MCF 10A (cell line): ENCODE measurements at places on chromosomes 12 and 14. TPM values are rescaled to one million over a fixed set of nuclear protein-coding genes. Genes with fewer than 3 reads are reported as not detected.
A peak's percentile ranks its signal among the peaks of the same experiment; 100 is the strongest.

The SYT1 gene
- total RNA-seq, result 7.4 and 10.4 TPM in 2 replicates

The ARMH4 gene
- total RNA-seq, result not detected in 2 replicates

The ACRBP gene
- 0.30 and 2.5 TPM in 2 replicates for total RNA-seq

The CIDEB gene
- 0.52 and 1.3 TPM in 2 replicates for total RNA-seq

The CNIH1 gene
- total RNA-seq, result 217 and 228 TPM in 2 replicates

The ZFYVE26 gene
- total RNA-seq, result 11.9 and 18.1 TPM in 2 replicates

- no peak for DNase-seq
Measured at GRCh38 chr14:100698666-100699448, 27.8 kb upstream of the DLK1 start.

DNA sequence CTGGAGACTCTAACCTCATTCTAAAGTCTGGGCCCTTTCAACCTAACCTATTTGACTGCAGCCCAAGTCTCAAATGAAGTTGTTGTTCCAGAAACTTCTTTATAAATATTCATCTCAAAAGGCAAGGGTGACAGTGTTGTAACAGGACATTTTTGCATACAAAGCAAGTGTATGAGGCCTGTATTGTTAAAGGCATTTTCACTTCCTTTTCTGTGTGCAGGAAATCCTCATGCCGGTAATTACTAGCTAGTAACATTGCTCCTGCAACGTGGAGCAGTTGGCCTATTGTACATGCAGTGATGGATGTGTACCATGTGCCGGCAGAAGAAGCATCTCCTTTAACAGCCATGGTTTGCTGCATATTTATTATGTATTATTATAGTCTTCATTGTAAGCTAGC, 156.5 kb upstream of the RMST start:
- DNase-seq, result no peak

DNA sequence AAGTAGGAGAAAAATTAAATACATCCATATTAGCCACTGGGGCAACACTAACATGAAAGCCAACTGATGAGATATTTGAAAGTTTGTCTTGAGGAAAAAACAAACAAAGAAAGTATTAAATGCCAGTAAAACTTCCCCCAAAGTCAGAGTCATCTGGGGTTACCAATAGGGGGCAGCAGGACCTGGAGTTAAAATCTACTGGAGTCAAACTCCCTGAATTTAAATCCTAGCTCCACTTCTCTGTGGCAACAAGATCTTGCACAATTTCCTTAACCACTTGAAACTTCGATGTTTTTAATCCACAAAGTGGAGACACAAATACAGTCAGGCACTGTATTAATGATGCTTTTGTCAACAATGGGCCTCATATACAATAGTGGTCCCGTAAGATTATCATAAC, 14.4 kb downstream of the PLEKHG7 start:
- DNase-seq, result peak; percentile 75

DNA sequence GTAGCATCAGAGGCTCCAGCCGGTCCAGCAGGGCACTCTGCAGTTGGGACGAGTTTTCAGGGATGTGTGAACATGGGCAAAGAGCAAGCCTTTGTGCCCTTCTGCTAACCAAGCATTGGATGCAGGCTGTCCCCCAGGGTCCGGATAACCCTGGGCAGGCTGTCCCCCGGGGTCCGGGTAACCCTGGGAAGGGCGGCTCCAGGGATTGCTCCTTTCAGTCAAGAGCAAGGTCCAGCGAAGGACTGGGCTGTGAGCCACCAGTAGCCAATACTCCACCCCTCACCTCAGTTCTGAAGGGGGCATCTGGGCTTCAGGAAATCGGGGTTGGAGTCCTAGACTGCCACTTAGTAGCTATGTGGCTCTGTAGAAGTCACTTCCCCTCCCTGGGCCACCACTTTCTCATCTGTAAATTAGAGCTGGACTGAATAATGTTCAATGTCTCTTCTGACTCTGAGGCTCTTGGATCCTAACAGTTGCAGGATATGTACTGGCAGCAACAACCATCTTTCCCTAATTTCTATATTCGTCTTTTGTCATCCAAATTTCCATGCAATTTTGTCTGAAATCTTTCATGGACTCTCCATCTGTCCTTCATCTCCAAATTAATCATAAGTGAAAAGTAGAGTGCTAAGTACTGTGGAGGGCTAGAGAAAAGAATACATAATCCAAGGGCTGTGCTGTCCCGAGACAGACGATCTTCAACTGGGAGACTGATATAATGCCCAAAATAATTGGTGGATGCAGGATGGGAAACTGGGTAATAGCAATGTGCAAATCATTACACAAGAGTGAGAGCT, 137.4 kb upstream of the NTF3 start:
- DNase-seq, result no peak

- no peak for DNase-seq
Measured at GRCh38 chr12:105334001-105334400, 3.5 kb downstream of the C12orf75 start.

DNA sequence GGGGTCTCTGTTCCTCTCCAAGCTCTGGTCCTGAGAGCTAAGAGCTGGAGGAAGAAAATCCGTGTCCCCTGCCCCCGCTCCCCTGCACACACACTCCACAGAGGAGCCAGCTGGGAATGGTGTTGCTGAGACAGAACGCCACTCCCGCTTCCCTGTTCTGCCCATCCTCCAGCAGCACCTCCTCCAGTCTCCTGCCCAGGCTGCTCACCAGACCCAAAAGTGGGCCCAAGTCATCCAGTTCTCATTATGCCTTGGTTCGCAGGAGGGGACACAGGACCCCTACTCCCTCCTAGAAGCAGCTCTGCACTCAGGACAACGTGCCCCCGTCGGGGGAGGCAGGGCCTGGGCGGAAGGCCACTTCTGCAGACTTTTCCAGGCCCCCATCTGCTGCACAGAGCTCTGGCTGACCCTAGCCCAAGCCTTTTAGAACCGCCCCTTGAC, 830 bp upstream of the TRMT61A start:
- DNase-seq, result no peak

DNA sequence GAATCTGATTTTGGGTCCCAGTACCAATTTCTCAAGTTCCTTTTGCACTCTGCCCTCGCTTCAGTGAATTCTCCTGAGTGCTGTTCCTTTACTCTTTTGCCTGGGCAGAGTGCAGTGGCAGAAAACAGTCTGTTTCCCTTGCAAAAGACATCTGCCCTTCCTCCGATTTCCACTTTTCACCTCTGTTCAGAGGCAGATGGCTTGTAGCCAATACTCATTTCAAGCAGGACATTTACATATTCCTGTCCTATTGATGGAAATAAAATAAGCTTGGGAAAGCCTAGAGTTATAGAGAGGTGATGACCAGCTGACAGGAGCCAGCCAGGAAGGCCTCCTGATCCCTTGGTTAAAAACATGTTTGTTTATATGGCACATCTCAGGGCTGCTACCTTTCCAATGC, 111.0 kb downstream of the SLC8A3 start:
- DNase-seq, result no peak

DNA sequence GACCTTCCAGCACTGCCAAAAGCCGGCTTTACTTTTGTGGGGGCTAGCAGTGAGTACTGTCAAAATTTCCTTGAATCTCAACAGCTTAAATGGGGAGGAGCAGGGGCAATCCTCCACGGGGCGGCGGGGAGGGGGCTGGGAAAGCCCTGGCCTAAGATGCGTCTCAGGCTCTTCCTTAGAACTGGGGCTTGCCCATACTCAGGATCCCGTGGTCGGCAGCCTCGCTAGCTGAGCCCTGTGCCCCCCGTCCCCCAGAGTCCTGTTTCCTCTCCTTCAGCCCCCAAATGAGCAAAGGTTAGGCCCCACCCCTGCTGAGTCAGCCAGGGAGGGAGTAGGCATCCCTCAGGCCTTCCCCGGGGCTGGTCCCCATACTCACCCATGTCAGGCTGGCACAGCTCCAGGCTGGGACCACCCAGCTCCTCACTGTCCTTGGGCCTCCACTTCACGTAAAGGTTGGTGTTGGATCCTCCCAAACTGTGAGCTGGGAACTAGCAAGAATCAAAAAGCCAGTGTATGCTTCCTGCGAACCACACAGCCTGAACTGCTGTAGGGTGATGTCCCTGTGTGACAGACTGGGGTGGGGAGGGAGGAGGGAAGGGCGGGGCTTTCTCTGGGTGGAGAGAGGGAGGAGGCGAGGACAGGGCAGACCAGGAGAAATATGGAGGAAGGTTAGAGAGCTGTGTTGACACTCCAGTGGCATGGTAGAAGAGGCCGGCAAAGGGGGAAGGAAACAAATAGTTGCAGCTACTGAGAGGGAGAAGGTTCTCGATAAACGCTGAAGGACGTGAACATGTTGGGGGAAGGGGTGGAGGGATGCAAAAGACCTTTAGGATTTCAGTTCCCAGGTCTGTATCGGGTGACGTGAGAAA, 5.9 kb upstream of the BAZ2A start:
- peak; percentile 90 for DNase-seq

- peak; percentile 89 for DNase-seq
Measured at GRCh38 chr12:12999959-13000615, at the start of gene HEBP1. Gene HEBP1 (minus strand): TSS chr12:13000265. CDS start chr12:13000114, 151 bp downstream.

- peak; percentile 1 for DNase-seq
Measured at GRCh38 chr12:79331870-79332269, 358.9 kb downstream of the PAWR start.

DNA sequence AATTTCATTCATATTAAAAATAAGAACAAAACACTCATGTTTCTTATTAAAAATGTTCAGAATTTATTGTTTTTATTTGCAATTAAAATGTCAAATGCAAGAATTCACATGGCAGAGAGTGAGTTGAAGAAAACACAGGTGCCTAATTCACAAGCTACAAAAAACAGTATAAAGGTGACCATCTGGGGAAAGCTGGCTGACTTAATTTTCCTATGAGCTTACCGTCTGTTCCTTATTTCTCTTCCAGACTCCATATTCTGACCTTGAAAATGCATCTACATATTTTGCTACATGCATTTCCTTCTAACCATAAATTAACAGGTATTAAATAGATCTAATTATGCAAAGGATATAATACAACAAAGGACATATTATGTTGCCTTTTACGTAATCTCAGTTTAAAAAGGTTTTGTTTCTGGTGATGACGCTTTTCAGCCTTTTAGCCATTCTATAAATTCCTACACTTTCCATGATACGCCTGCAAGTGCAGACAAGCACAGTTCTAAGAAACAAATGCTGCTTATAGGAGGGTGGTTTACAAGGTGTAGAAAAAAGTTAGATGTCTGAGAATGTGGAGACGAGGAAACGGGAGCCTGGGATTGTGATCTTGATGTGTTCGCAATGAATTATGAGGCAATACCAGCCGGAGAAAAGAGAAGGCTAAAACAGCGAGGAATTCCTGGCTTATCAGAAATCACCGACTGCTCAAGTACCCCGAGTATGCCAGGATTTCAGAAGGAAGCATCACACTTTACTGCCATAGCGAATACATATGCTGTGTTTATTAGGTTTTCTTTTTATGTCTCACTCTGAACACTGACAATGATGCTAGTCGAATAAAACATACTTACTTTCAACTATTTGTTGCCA, 24.6 kb downstream of the LIN7A start:
- DNase-seq, result no peak

- DNase-seq, result peak; percentile 64
Measured at GRCh38 chr12:62291864-62292760, 31.9 kb downstream of the USP15 start.

- no peak for DNase-seq
Measured at GRCh38 chr12:101439236-101439635, 31.7 kb upstream of the ARL1 start.

- no peak for DNase-seq
Measured at GRCh38 chr12:24948757-24949722, at the start of gene BCAT1. Gene BCAT1 (minus strand): TSS chr12:24949101. CDS start chr12:24948932, 169 bp downstream.

DNA sequence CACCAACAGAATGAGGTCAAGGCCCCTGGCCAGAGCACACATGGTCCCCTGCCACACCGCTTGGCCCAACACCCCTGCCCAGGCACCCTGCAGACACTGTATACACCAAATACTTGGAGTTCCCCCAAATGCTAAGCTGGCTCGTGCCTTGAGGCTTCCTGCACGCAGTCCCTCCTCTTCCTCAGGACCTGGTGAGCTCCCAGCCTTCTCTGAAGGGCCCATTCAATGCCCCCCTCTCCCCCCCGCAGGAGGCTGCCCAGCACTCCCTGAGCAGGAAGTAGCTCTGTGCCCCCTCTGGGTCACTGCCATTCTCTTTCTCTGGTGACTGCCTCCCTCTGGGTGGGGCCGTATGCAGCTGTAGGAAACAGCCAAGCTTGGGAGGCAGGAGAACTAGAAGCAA, 75.3 kb downstream of the ITPK1 start:
- no peak for DNase-seq

GRCh38 chr14:67510836-67511235, 22.3 kb upstream of the PLEKHH1 start:
- no peak for DNase-seq

DNA sequence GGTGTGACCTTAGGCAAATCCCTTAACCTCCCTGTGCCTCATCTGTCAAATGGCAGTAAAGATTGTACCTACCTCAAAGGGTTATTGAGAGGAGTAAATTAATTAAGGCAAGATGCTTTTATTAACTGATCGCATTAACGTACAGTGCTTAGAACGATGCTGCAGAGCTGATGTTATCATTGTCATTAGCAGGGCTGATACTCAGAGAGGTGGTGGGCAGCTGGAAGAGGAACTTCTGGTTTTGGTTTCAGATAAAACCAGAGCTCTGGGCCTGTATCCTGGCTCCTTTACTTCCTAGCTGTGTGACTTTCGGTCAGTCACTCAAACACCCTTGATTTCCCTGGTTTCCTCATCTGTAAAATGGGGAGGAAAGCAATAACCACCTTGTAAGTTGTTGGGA, 55.1 kb downstream of the CALM1 start:
- DNase-seq, result no peak

- DNase-seq, result peak; percentile 43
Measured at GRCh38 chr12:32650508-32650907, 28.6 kb upstream of the DNM1L start.

- no peak for DNase-seq
Measured at GRCh38 chr12:13203034-13203922, 6.8 kb downstream of the EMP1 start.

GRCh38 chr12:6053541-6053940, 70.9 kb downstream of the VWF start:
- no peak for DNase-seq

DNA sequence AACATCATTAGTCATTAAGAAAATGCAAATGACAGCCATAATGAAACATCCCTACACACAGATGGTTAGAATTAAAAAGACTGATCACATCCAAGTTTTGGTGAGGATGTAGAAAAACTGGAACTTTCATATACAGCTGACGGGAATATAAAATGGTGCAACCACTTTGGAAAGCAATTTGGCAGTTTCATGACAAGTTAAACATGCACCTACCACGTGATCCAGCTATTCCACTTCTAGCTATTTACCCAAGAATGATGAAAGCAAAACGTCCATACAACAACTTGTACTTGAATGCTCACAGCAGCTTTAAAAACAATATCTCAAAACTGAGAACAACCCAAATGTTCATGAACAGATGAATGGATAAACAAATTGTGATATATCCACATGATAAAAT, 77.9 kb upstream of the AVPR1A start:
- DNase-seq, result no peak

DNA sequence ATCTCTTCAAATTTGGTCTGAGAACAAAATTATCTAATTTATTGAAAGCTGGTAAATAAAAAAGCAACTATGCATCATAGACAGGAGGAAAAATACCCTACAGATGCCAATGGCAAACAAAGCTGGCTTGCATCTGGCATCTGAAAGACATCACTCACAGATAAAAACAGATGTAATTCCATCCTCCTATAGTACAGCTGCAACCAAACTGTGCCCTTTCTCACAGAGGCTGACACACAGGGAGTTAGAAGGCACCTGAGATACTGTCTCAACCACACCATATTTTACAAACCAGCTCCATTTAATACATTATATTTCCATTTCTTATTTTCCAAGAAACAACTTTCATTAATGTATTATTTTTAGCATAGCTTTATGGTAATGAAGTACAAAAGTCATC, 39.4 kb downstream of the DUSP16 start:
- no peak for DNase-seq

GRCh38 chr14:46574221-46574977, 77.2 kb downstream of the RPL10L start:
- DNase-seq, result peak; percentile 17
